Daoy (cell line): ENCODE measurements at places on chromosomes 6 and 20. TPM values are rescaled to one million over a fixed set of nuclear protein-coding genes. Genes with fewer than 3 reads are reported as not detected.

- no peak for DNase-seq
Measured at GRCh38 chr6:148521158-148521557, 178.5 kb downstream of the SASH1 start.

CDH22 gene
- under 0.01 TPM in 1 of 2 replicates, not detected in the other for total RNA-seq

DNA sequence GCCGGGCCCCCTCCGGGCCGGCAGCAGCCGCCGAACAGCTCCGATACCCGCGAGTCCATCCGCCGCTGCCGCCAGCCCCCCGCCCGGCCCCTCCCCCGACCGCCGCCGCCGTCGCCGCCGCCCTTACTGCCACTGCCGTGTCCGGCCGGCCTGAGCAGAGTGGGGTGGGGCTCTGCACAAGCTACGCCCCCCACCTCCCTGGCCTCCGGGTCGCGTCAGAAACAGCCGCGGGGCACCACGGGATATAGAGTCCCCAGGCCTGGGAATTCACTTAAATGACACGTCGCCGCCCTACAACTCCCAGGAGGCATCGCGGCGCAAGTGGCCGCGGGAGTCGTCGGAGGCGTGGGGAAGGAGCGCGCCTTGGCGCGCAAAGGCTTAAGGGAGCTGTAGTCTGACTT lies at the start of gene GTPBP2:
Gene GTPBP2, minus strand, starts transcription at position 161 of the 401 bp plus-strand sequence. Its CDS starts 102 bp downstream, at position 59.
- DNase-seq = peak; percentile 100

- peak; percentile 26 for DNase-seq
Measured at GRCh38 chr6:30844118-30844535, 40.2 kb upstream of the DDR1 start.

DNA sequence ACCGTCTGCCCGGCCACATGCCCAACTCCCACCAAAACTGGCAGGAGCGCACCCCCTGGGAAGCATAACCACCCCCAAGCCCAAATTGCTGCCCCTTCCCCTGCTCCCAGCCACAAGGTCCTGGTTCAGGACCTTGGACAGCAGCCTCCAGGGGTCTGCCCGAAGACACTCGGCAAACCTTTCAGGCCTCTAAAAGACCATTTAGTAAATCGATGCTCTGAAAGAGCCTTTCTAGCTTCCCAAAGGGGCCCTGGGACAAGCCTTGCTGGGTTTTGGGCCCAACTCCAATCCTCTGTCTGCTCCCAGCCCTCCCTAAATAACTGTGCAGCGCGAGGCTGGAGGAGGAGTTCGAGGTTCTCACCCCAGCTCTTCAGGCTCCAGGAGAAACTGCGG lies 30.5 kb downstream of the GRM4 start:
- peak; percentile 36 for DNase-seq

- no peak for DNase-seq
Measured at GRCh38 chr20:50371878-50372769, 138.1 kb upstream of the PTPN1 start.
